ENCODE measurements at places on chromosomes 12 and 14.

DNA sequence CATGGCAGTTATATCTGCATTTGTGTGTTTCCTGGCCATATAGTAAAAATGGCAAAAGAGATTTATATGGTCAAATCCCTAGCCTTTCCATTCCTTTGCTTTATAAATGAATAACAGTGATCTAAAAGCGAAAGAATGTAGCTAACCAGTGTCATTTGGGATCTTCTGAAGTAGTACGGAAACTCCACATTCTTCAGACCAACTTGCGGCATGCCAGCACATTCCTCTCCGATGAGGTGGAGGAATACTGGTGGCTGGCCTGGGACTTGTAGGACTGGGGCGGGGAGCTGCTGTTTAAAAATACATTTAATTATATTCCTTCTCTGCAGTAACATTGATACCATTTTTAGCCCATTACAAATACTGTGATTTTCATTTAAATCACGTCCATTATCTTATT lies 85.3 kb downstream of the SAMD4A start:
- DNase-seq = no peak

DNA sequence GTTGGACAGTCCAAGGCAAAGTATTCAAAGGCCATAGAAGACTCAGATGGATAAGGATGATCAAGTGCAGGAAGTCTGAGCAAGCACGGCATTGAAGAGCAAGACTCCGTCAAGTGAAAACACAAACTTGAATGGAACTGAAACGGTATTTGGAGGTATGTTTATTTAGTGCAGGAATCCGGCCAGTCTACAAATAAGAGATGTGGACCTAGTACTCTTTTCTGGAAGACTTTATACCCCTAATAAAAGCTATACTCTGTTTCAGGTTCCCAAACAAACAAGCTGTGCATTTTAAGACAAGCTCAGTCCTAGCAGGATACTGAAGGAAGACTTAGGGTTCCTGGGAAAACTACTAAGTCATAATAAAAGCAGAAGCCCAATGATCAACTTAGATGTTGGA lies 100.8 kb upstream of the NEDD1 start:
- no peak for DNase-seq

DNA sequence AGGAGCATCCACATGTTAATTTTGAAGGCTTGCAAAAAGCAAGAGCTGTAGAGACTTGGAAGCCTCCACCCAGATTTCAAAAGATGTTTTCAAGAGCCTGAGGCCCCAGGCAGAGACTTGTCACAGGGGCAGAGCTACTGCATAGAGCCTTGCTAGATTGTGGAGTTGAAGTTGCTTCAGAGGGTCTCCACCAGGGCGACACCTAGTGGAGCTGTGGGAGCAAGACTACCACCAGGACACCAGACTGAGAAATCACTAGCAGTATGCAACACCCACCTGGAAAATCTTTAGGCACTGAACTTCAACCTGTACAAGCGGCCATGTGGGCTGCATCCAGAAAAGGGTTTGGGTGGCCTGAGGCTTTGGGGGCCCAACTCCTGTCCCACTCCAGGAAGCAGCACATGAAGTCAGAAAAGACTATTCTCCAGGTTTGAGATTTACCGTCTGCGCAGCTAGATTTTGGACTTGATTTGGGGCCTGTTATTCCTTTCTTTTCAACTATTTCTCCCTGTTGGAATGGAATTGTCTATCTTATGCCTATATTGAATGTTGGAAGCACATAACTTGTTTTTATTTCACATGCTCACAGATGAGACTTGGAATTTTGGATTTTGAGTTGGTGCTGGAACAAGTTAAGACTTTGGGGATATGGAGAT lies 508.6 kb downstream of the FLRT2 start:
- DNase-seq = peak; percentile 34

GRCh38 chr14:103507751-103508150 lies 14.9 kb downstream of the CKB start:
- no peak for DNase-seq

GRCh38 chr14:74881431-74882102 lies at the start of gene DLST:
Gene DLST, plus strand, starts transcription at chr14:74881916. Its CDS starts 38 bp downstream, at chr14:74881954.
- peak; percentile 88 for DNase-seq

- no peak for DNase-seq
Measured at GRCh38 chr12:78149459-78149858, 318.8 kb downstream of the NAV3 start.

- DNase-seq = no peak
Measured at GRCh38 chr14:25004389-25004809, 45.5 kb downstream of the STXBP6 start.

GRCh38 chr12:4154672-4155225 lies 118.8 kb upstream of the CCND2 start:
- DNase-seq = no peak

DNA sequence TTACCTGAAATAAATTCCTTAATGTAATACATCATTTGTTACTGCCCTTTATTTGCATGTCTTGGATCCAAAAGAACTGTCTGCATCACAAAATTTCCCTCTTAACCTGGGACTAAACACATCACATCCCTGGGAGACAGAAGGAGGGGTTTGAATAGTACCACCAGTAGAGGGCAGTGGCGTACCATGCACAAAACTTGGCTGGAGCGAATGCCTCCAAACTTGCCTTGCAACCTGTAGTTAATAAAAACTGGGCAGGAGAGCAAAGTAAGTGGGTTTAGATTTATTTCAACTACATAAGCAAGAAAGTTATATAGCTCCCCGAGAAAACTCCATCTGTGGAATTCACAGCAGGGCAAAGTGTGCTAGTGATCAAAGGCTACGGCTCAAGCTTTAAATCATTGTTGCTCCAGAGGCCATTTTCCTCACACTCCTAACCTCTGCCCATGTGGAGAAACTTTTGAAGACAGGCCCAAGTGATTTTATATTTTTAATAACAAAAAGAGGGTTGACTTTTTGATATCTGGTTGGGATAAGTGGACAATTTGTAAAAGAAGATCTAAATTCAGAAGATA lies 1176.7 kb upstream of the SEL1L start:
- DNase-seq = peak; percentile 5

- DNase-seq = peak; percentile 94
Measured at GRCh38 chr12:4271717-4272423, 1.7 kb upstream of the CCND2 start.

DNA sequence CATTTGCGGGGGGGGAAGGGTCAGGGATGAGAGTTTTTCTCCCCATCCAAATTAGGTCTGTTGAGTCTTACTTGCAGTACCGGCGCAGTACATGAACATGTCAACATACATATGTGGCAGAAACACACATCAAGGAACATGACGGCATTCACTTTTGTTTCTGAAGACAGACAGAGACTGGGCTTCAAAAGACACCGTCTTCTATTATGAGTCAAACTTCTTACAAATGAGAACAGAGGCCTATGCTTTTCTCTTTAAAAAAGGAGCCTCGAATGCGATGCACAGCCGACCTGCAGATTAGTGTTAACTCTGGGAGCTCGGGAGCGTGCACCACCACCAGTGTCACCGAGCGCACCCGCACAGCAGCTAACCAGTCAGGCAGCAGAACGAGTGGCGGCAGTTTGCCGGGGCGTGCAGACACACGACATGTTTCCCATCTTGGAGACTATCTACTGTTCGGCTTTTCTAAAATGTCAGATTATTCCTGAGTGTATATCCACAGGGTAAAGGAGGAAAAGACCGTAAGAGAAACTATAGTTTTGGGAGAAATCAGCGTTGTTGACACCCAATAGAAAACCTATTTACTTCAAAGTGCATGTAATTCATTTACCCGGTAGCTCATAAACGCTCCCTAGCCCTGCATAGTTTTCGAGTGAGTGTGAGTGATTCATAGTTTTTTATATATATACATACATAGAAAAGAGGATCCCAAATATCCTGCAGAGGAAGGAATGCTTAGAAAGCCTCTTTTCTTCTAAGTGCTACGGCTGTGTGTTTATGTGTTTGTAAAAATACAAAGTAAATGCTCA lies 33.0 kb downstream of the UBR7 start:
- DNase-seq = no peak

- no peak for DNase-seq
Measured at GRCh38 chr14:39417014-39417413, 15.2 kb downstream of the FBXO33 start.

GRCh38 chr12:52144512-52145227 lies 47.1 kb downstream of the KRT80 start:
- DNase-seq = no peak

DNA sequence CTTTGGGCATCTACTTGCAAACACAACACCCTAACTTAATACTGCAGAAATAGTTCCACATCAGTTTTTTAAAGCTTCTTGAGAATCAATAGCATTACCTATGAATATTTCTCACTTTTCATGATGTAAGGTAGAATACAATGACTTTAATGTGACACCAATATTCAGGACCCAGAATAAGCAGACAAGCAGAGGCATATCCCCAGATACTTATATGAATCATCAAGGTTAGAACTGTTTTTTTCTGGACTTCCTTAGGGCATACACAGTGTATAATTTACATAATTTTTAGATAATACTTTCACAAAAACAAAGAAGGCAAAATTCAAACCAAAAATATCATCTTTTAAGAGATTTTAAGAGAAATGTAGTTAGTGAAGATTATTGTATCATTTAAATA lies 885.8 kb downstream of the FSCB start:
- no peak for DNase-seq

GRCh38 chr14:38078393-38078792 lies 129.3 kb upstream of the SSTR1 start:
- peak; percentile 85 for DNase-seq

- no peak for DNase-seq
Measured at GRCh38 chr14:66288511-66288910, 197.7 kb upstream of the CCDC196 start.

GRCh38 chr12:126093908-126094307 lies 1028.7 kb downstream of the AACS start:
- DNase-seq = no peak

DNA sequence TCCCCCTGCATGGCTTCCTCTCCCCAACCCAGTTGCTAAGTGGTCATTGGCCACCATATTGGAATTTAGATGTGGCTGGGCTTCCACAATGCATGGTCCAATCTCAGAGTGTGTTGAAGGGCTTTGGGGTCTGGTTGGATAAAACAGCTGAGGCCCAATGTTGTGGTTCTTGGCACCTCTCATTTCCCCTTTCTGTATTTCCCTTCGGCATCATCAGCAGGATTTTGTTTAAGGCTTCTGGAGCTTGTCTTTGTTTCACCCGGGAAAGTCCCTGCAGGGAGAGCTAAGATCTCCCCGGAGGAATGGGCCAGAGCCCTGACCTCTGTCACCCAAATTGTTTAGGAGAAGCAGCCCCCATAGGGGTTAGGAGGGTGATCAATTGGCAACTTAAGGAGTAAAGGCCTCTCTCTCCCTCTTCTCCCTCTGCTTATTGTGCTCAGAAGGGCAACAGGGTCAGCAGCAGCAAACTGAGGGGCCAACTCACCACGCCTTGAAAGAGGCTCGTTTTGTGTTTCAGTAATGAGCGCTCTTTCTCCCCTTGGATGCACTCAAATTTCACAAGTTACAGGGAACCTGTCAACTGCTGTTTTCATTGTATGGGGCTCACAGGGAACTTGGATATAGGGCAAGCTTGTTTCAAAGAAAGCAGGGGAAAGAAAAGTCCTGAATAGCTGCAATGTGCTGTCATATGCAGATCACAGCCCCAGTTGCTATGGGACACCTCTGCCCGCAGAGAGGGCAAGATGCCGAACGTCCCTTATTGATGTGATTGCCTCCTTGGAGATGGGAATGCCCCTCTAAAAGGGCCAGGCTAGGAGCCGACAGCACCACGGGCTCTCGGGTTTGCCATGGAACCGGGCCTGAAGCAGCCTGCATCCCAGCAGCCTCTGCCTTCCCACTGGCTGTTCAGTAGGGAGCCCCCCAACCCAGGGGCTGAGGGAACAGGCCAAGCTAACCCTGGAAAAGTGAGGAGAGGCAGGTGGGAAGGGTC lies 223.7 kb downstream of the ZFP36L1 start:
- DNase-seq = no peak

DNA sequence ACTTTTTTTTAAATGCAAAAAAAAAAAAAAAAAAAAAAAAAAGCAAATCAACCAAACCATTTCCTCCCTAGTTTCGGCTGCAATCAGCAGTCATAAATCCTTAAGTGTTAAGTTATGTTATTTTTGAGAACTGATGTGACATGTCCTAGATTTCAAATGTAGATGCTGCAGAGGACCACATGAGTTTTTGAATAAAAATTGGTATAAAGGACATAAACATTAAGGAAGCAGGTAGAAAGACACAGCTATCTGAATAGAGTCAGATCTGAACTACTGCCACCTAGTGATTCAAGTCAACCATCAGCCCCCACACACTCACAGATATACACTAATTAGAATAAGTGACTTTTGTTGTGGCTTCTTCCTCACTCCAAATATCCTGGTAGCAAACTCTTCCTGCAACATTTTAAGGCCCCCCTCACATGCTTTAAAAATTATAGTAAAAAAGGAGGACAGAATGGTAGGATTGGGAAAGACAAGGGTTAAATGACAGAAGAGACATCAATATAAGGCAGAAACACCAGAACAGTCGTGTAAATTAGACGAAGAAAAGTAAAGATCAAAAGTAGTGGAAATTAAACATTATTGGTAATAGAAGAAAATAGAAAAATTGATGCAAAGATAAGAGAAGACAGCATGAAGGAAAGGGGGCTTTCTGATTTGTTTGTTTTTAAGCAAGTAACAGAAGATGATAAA lies 394.5 kb upstream of the ATP2B1 start:
- peak; percentile 17 for DNase-seq

- peak; percentile 66 for DNase-seq
Measured at GRCh38 chr12:92144631-92145480, 790 bp downstream of the BTG1 start.

DNA sequence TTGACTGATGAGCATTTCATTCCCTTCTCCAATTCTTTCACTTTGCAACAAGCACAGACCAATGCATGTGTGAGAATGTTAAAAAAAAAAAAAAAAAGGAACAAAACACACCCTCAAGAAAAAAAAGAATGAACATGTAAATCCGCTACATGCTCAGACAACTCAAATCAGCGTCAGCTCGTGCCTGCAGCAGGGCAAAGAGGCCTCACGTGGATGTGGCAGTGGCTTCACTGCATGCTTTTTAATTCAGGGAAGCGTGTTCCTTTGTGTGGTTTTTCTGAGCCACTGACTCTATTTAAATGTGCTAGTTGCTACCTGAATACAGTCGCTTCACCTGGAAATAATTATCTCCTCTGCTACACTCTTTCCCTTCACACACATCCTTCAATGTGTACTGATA lies 55.1 kb downstream of the PPP1R36 start:
- DNase-seq = no peak

DNA sequence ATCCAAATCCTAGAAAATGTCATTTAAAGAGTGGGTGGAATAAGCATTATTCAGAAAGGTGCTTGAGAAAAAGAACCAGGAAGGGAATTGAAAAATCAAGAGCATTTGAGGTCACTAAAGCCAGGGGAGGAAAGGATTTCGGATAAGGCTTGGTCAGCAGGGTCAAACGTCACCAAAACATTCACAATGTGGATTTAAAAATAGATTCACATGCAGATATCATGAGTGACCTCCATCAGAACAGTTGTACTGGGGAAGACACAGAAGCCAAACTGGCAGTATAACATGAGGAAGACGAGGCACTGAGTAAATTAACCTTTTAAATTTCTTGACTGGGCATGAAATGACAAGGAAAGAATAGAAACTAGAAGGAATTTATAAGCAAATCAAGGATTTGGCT lies 175.1 kb upstream of the CCDC196 start:
- DNase-seq = no peak
